ENCODE measurements at places on chromosomes 5 and 9.

DNA sequence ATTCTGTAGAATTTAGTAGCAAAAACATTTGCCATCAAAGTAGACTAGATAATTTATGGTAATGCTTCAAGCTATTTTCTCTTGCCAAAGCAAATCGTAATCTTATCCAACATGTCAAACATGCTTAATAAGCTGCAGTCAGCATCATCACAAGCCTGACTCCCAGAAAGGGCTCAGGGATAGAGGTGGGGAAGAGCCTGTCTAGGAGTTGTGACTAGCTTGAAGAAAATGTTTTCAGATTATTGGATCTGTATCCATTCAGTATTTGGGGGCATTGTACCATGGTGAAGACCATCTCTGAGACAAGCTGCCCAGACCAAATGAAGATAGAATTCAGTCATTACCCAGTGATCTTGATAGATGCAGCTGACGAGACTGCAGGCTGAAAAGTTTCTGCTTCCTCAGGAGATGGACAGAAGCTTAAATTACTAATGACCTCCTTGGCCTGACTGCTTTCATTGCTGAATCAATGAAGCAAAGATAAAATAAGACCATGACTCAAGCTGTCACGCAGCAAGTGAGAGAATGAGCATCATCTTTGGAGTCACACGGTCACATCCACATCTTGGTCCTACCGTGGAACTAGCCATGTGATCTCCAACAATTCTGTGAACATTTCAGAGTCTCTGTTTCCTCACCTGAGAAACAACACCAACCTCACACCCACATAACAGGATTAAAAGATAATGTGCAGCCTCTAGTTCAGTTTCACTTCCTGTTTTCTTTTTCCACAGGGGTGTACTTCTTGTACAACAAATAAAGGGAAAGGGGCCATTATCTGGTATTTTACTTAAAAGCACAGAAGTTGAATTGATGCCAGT is 9.4 kb downstream of the ERAP2 start:
- H3K36me3 ChIP-seq = peaks cover 57% of the 10 kb centered on the region
- no peaks in the 10 kb centered on the region for H3K27me3 ChIP-seq
- H3K27ac ChIP-seq = peak overlapping the region; percentile 87
- peaks cover 57% of the 10 kb centered on the region for H3K4me1 ChIP-seq

- H3K27me3 ChIP-seq = no peaks in the 10 kb centered on the region
- H3K27ac ChIP-seq = no peak overlapping the region
- no peaks in the 10 kb centered on the region for H3K36me3 ChIP-seq
- no peak overlapping the region for H3K4me3 ChIP-seq
- H3K4me1 ChIP-seq = peaks cover 10% of the 10 kb centered on the region
These were observed 16.3 kb upstream of the SPINK4 start for GRCh38 chr9:33223696-33224095.

GRCh38 chr5:162484986-162485385 is 417.4 kb downstream of the GABRG2 start:
- no peaks in the 10 kb centered on the region for H3K27me3 ChIP-seq
- no peak for DNase-seq
- H3K36me3 ChIP-seq = no peaks in the 10 kb centered on the region

DNA sequence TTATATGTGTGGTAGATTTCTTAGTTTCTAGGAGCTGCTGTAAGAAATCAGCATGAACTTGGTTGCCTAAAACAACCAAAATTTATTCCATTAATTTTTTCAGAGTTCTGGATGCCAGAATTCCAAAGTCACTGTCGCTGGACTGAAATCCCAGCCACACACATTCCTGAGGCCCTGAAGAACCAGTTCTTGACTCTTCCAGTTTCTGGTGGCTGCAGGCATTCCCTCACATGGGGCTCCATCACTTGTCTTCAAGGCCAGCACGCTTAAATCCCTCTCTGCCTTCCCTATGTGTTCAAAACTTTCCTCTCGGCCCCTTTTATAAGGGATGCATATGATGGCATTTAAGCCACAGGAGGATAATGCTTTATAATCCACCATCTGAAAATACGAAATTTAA is 1237.5 kb upstream of the CDH9 start:
- H3K27me3 ChIP-seq = no peaks in the 10 kb centered on the region
- H3K4me1 ChIP-seq = no peaks in the 10 kb centered on the region

DNA sequence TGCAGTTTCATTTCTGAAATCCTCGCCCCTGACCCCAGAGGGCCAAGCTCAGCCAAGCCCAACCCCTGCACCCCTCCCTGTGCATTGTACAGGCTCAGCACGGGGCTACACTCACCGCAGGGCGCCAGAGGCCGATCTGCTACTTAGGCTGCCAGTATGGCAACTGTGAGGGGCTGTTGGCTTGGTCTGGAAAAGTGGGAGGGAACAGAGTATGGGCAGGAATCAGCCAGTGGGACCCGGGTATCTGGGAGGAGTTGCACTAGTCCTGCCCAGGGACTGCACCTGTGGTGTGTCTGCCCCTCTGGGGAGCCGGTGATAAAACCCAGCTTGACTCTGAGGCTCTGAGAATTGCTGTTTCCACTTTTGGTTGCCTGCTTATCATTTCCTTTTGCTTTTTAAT is 167.4 kb upstream of the KIF2A start:
- no peaks in the 10 kb centered on the region for H3K4me1 ChIP-seq
- no peaks in the 10 kb centered on the region for H3K36me3 ChIP-seq
- peaks cover 3% of the 10 kb centered on the region for H3K27me3 ChIP-seq
- H3K4me3 ChIP-seq = no peak overlapping the region

GRCh38 chr9:100698945-100699344 is 121.1 kb downstream of the CAVIN4 start:
- H3K4me3 ChIP-seq = no peak overlapping the region
- H3K27ac ChIP-seq = no peak overlapping the region
- no peak for DNase-seq

DNA sequence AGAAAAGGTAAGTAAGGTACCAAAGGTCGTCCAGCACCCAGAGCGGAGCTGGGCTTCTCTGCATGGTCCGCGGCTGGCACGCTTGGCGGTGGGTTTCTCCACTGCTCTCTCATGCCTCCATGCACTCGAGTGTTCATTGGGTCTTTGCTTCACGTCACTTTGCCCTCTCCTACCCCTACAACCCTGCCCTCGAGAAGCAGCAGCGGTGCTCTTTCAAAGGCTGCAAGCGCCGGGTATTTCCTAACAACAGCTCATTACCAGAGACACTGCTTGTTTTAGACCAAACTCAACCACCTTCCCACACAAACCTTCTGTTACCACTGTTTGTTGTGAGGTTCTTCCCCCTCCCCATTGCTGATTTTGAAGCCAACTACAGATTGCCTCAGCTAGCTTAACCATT is 21.5 kb upstream of the ZBTB34 start:
- no peaks in the 10 kb centered on the region for H3K27me3 ChIP-seq
- H3K4me3 ChIP-seq = no peak overlapping the region
- H3K4me1 ChIP-seq = peaks cover 39% of the 10 kb centered on the region
- H3K36me3 ChIP-seq = peaks cover 22% of the 10 kb centered on the region
- peak; percentile 34 for DNase-seq

DNA sequence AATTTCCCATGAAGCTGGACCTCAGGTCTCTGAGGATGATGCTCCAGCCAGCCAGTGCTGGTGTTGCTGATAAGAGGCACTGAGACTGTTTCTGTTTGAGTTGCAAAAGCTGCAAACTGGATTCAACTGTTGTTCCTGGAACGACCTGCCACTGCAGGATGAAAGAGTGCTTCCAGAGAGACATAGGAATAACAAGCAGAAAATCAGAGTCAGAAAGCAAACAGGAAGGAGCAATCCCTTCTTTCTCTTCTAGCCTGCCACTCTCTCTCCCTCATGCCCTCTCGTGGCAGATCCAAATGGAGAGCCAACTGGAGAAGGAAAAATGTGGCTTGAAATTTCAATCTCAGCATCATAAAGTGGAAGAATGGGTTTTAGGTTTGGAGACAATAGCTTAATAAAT is 110.4 kb downstream of the STARD4 start:
- H3K4me1 ChIP-seq = peaks cover 20% of the 10 kb centered on the region
- H3K4me3 ChIP-seq = no peak overlapping the region
- DNase-seq = no peak
- H3K27ac ChIP-seq = no peak overlapping the region
- H3K27me3 ChIP-seq = no peaks in the 10 kb centered on the region

DNA sequence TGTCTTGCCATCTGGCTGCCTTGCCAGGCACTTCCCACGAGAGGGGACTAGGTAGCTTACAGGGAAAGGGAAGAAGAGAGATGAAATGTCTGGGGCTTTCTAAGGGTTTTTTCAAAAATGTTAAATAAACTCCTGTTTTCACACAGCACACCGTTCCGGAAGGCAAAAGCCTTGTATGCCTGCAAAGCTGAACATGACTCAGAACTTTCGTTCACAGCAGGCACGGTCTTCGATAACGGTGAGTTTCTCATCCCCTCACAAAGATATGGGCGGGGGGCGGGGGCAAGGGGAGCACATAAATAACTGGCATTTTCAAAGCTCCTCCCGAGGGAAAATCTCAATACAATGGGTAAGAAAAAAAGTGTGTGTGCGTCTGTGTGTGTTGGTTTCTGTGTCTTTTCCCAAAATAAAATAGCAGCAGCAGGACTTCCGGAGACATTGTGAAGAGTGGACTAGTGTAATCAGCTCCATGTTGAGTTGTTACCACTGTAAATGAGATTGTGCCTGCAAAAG is 189.6 kb downstream of the NR3C1 start:
- peaks cover 57% of the 10 kb centered on the region for H3K4me1 ChIP-seq
- DNase-seq = peak; percentile 63
- H3K27me3 ChIP-seq = no peaks in the 10 kb centered on the region
- no peak overlapping the region for H3K4me3 ChIP-seq

- peaks cover 68% of the 10 kb centered on the region for H3K27me3 ChIP-seq
- H3K4me3 ChIP-seq = no peak overlapping the region
- H3K27ac ChIP-seq = no peak overlapping the region
These were observed 5.4 kb upstream of the FOXE1 start for GRCh38 chr9:97847474-97848214.

DNA sequence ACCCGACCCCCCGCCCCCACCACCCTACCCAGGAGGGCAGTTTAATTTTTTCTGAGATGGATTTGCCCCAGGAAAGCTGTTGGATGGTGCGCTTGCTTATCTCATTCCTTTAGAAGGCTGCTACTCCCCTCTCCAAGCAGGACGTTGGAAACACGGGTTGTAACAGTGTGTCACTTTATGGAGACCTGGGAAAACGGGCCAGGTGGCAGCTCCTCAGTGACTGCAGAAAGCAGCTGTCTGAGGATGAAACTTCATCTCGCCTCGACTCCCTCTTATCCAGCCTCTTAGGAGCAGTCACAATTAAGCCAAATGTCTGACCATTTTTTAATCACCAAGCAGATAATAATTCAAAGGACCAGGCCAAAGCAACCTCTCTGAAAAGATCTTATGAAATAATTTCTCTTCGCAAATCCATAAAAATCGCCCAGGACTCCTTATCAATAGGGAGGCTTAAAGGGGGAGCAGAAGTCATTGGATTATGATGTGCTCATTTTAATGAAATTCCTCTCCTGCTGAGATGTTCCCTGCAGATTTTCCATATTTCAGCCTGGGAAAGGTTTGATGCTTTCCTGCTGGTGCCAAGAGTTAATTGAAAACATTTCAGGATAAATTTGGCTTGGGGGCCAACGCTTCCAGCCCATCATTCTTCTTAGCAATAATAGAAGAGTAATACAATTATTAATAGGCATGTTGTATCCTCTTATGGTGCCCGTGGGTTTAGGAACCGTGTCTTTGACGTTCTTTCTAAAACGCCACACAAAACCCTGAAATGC is 26.0 kb downstream of the GAS1 start:
- no peaks in the 10 kb centered on the region for H3K4me1 ChIP-seq
- H3K27ac ChIP-seq = no peak overlapping the region
- peaks cover 21% of the 10 kb centered on the region for H3K27me3 ChIP-seq
- no peak overlapping the region for H3K4me3 ChIP-seq

DNA sequence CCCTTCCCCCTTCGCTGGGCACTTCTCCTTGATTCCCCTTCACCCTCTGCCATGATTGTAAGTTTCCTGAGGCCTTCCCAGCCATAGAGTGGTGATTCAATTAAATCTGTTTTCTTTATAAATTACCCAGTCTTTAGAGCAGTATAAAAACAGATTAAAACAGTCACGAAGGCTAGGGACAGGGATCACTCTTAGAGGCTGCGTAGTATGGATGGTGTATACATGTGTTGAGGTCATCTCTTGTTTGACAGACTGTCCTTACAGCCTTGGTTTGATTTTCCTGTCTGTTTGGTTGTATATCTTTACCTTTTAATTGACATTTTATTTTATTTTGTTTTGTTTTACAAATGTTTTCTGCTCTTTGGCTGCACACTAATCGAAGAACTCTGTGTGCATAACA is 1155.7 kb upstream of the CDH18 start:
- DNase-seq = no peak
- H3K4me1 ChIP-seq = no peaks in the 10 kb centered on the region
- H3K27ac ChIP-seq = no peak overlapping the region
- no peaks in the 10 kb centered on the region for H3K36me3 ChIP-seq
- no peak overlapping the region for H3K4me3 ChIP-seq
- H3K27me3 ChIP-seq = no peaks in the 10 kb centered on the region

DNA sequence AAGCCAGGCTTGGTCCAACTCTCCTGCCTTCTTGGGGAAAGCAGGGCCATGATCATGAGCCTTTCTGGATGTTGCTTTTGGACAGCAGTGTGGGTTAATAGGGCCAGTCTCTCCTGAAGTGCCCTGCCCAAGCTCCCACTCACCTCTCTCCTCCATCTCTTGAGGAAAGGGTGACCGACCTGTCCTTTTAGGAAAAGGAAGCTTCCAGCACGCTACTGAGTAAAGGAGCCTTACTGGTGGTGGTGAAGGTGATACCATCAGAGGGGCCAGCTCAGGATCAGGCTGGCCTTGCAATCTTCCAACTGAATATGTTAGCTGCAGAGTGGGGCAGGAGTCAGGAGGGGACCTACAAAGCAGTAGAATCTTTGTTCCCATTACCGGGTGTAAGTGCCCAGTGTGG is 2.2 kb upstream of the RGS3 start:
- H3K36me3 ChIP-seq = no peaks in the 10 kb centered on the region
- H3K27ac ChIP-seq = no peak overlapping the region
- no peaks in the 10 kb centered on the region for H3K27me3 ChIP-seq
- H3K4me3 ChIP-seq = no peak overlapping the region
- H3K4me1 ChIP-seq = no peaks in the 10 kb centered on the region
- DNase-seq = no peak

DNA sequence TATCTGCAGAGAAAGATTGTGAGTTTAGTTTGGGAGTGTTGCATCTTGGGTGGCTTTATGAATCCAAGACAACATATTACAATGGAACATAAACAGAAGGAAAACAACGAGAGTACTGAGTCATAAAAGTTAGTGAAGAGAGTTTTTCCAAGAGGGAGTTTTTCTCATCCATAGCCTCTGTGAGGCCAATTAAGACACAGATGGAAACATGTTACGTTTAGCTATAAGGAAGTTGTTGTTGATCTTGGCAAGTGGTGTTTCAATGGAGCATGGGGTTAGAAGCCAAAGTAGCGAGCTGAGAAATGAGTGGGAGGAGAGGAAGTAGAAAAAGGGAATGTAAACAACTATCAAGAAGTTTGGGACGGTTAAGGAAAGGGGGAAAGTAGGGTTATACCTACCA is 53.3 kb upstream of the SPATA31D4 start:
- DNase-seq = no peak
- H3K27ac ChIP-seq = no peak overlapping the region
- no peaks in the 10 kb centered on the region for H3K4me1 ChIP-seq
- no peaks in the 10 kb centered on the region for H3K36me3 ChIP-seq

DNA sequence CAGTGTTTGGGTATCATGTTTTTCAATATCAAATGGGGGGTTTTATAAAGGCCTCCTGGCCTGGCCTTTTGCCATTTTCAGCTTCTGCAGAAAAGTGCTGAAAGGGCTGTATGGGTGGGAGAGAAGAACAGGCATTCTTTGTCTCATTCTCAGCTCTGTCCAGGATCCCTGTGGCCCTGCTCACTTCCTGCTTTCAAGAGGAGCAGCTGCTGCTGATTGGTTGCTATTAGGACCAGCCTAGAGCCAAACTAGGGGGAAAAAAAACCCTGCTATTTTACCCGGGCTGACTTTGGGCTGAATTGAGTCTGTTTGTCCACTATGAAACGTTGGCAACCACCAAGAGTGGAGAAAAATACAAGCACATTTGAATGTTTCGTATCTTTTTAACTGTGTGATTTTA is 117.1 kb downstream of the CMYA5 start:
- no peaks in the 10 kb centered on the region for H3K27me3 ChIP-seq
- no peak for DNase-seq
- H3K4me3 ChIP-seq = no peak overlapping the region
- no peak overlapping the region for H3K27ac ChIP-seq

All from activated CD4-positive, alpha-beta memory T cell treated with anti-CD3 and anti-CD28 coated beads for 36 hours (primary cell).